ENCODE measurements at places on chromosomes 3 and 15.

- DNase-seq, result no peak
Observed at GRCh38 chr15:87740655-87741344, 515.7 kb downstream of the NTRK3 start.

- no peak for DNase-seq
Observed at GRCh38 chr3:141057946-141058800, 7.0 kb downstream of the SPSB4 start.

DNA sequence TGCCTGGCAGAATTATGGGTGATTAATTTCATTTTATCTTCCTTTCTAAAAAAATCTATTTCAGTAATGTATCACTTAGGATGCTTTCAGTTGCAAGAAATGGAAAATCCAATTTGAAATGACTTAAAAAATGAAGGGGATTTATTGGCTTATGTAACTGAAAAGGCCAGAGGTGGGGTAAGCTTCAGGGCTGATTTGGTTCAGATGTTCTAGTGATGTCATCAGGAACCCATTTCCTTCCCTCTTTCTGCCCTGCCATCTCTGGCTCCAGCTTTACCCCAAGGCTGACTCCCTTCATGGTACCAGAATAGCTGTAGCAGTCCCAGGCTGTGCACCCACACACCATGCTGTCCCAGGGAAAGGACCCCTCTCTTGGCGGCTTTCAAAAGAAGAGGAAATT lies 18.5 kb upstream of the REC114 start:
- no peak for DNase-seq

- no peak for DNase-seq
Observed at GRCh38 chr15:85583923-85584390, 203.6 kb downstream of the AKAP13 start.
